CD4-positive, alpha-beta T cell treated with Interleukin-1 beta for 1 hour (primary cell): ENCODE measurements at places on chromosomes 7 and 10.

GRCh38 chr7:1473864-1474512 lies 14.7 kb upstream of the MICALL2 start:
- peak; percentile 81 for DNase-seq

DNA sequence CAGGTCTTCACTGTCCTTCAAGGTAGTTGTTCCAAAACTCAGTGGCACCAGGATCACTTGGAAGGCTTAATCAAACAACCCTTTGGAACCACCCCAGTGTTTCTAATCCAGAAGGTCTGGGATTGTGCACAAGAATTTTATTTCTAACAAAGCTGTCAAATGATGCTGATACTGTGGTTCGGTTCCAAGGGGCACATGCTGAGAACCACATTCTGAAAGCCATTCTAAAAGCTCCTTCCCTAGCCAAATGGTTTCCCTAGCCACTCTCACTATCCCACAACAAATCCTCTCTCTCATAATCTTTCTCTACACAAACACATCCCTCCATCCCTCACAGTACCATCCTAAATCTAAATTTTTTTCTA lies 52.1 kb downstream of the MACC1 start:
- DNase-seq = no peak

DNA sequence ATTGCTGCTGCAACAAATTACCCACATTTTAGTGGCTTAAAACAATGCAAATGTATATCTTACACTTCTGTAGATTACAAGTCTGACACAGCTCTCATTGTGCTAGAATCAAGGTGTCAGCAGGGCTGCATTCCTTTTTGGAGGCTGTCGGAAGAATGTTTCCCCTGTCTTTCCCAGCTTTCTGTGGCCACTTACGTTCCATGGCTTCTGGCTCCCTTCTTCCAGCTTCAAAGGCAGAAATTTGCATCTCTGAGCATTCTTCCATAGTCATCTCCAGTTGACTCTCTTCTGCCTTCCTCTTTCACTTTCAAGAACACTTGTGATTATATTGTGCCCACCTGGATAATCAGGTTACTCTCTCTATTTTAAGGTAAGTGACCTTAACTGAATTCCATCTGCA lies 125.3 kb downstream of the GPR158 start:
- no peak for DNase-seq

DNA sequence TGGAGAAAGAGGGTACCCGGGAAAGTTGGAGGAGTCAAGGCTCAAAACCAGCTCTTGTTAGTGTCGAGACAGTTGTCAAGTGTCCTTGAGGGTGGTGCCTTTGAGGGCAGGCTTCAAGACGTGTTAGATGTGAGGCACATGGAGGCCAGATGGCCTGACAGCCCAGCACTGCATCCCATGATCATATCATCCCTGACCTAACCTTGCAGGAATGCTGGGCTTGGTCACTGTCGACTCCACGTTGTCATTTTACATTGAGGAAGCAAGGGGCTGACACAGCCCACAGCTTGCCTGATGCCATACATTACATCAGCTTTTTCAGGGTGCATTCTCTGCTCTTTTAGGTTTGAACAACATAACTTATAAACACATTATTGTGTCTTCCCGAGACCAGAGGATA lies 114.1 kb downstream of the ABCA13 start:
- DNase-seq = no peak

GRCh38 chr10:11482306-11482705 lies 129.1 kb downstream of the USP6NL start:
- DNase-seq = no peak

- no peak for DNase-seq
Measured at GRCh38 chr7:42274053-42274452, 37.0 kb upstream of the GLI3 start.

- no peak for DNase-seq
Measured at GRCh38 chr10:17781856-17782255, 27.3 kb upstream of the MRC1 start.

DNA sequence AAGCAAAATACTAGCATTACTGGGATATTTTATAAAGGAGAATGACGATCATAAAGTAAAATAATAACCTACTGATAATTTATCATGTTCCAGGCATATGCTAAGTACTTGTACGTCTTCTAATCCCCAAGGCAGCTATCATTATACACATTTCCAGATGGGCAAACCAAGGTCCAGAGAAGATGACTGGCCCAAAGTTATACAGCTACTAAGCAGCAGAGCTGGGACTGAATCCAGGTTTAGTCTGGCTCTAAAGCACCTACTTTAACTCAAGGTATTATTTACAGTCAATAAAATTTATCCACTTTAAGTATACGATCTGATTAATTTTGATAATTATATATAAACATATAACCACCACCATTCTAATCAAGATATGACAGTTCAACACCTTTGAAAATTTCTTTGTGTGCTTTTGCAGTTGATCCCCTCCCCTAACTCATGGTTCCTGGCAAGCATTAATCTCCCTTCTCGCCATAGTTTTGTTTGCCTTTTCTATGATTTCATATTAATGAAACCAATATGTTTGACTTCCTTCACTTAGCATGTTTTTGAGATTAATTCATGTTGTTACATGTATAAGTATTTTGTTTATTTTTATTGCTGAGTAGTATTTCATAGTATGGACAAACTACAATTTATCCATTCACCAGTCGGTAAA lies 126.7 kb downstream of the CPEB3 start:
- DNase-seq = no peak

GRCh38 chr10:60382946-60383681 lies 6.6 kb downstream of the ANK3 start:
- no peak for DNase-seq

DNA sequence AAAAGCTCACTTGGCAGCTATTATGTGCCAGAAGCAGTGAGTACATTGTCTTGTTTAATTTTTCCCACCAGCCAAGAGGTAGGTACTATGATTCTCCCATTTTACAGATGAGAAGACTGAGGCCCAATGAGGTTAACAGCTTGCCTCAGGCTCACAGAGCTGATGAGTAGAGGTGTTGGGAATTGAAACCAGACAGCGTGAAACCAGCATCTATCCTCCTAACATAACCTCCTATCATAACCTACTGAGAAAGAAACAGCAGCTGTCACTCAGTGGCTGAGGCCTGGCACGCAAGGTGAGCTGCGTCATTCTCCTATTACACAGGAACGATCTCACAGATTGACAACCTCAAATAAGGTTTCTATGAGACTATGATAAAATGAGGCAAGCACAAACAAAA lies 6.2 kb downstream of the PYROXD2 start:
- no peak for DNase-seq

- DNase-seq = no peak
Measured at GRCh38 chr7:12831024-12831423, 143.6 kb downstream of the ARL4A start.

DNA sequence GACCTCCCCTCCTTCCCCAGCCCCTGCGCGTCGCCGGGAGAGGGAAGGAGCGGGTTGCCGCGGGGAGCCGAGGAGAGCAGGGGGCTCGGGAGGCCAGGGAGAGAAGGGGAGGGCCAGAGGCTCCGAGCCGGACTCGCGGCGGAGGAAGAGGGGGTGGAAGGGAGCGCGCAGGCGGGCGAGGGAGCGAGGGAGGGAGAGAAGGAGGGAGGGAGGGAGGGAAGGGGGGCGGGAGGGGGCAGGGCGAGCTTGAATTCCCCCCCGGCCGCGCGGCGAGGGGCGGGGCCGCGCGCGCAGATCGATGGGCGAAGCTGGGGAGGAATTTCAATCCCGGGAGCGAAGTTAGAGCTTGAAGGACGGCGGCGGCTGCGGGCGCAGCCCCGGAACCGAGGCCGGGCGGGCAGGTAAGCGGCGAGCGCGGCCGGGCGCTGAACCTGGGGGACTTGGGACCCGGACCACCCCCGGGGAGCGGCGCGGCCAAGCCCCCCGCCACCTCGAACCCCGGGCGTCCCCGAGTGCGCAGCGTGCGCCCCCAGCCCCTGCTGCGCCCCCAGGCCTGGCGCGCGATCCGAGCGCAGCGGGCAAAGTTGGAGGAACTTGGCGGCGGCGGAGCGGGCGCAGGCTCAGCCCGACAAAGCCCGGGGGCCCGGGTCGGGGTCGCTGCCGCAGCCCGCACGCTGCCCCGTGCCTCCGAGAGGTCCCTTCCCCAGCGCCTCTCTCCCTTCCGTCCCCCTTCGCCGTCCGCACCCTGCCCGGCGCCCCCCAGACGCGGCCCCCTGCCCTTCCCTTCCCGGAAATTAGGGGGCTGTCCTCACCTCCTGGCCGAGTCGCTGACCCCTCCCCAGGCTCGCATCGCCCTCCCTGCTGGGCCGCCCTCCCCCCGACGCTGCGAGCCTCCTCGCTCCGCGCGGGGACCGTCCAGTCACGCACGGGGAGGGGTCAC lies at the start of gene ELFN1:
Gene ELFN1 (plus strand): TSS at position 324 of the 940 bp plus-strand sequence. CDS start 74,320 bp downstream, outside the sequence.
- DNase-seq = no peak

DNA sequence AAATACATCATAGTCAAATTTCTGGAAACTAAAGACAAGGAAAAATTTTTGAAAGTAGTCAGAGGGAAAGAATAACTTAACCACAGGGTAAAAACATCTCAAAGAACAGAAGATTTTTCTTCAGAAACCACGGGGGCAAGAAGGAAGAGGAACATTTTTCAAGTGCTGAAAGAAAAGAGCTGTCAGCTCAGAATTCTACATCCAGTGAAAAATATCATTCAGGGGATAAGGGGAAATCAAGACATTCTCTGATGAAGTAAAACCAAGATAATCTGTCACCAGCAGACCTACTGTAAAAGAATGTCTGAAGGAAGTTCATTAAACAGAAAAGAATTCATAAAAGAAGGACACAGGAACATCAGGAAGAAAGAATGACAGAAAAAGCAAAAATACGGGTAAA lies 111.2 kb upstream of the TMEM72 start:
- DNase-seq = no peak

DNA sequence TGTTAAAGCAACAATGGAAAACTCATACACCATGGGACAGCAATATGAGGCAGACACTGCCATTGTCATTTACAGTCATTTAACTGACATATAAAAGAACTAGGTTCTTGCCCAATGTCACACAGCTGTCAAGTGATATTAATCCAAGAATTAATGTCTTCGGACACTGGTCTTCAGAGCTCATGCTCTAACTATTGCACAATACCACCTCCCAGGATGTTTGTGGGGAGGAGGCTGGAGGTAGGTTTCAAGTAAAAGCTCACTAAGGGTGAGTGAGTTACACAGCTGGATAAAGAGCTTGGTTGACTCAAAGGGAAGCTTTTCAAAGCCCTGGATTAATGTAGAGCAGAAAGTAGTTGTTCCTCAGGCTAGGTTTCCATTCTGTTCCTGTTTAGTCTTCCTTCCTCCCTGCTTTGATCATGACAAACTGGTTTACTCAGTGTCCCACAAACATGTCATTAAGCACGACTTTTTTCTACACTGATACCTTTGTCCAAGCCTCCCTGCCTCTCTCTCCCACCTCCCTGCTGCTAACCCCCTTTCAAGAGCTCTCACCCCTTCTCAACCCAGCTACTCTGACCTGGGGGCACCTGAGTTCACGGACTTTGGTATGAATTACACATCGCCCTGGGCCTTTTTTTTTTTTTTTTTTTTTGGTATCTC lies 987 bp upstream of the EXOC6 start:
- no peak for DNase-seq

DNA sequence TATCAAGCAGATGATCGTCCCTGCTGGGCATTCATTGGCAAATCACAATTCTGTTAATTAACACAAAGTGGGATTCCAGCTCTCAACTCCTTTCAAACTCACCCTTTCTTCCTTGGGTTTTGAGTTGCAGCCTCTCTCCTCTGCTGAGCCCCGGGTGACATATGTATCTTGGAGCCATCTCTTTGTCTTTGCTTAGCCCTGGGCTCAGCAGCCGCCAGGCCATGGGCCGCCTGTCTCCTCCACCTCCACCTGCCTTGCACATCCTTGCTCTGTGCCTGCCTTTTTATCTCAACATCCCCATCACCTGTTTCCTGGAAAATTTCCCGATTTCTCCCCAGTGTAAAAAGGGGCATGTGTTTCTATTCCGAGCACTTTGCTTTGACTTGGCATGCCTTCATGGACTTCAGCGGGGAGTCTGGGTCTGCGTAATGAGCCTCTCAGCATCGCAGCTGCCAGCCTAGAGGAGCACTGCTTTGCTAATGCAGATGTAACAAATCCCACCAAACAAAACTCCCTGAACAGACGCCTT lies 141.3 kb upstream of the AGK start:
- DNase-seq = no peak

DNA sequence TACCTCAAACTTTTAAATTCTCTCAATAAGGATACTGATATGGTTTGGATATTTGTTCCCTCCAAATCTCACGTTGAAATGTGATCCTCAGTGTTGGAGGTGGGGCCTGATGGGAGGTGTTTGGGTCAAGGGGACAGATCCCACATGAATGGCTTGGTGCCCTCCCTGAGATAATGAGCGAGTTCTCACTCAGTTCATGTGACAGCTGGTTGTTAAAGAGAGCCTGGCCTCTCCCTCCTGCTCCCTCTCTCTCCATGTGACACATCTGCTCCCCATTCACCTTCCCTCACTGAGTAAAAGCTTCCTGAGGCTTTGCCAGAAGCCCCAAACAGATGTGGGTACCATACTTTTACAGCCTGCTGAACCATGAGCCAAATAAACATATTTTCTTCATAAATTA lies 19.2 kb downstream of the ABCB4 start:
- DNase-seq = no peak

DNA sequence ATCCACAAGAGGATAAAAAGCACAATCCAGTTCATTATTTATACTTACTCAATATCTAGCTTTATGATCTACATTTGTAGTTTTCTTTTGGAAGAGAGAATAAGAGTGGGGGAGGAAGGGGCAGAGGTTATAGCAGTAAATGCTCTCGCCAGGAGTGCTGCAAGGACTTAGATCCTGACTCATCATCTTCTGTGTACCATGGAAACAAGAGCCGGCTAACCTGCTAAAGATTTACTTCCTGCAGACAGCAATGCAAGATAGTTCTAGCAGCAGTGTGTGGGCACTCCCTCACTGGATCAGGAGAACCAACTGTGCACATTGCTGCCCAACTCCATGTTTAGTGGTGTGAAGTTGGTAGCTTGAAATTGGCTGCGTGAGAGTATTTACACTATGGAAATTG lies 47.7 kb upstream of the TRIL start:
- no peak for DNase-seq

DNA sequence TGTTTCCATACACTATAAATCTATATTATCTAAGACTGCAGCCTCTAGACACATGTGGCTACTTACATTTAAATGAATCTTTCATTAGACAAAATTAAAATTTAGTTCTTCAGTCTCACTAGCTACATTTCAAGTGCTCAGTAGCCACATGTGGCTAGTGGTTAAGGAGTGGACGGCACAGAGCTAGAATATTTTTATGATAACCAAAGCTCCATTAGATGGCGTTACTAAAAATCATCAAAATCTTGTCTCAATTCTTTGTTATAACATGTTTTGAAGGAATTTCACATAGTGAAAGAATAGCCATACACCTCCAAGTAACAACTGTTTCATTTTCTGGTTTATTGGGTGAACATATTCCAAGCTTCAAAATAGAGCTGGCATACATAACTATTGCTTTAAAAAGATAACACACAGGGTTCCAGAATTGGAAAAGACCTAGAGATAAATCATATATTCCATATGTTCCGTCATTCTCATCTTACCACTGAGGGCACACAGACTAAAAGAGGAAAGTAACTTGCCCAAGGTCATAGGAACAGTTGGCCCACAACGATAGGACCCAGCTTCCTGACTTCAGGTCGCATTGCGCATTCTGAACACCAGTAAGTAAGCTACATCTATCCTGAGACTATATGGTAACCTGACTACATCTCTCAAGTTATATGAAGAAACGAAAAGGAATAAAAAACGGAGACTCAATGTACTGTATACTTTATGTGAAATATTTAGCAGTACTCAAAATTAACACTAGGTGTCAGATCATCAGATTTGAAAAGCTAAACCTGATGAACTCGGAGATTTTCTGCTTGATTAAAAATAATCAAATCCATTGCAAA lies 66.6 kb downstream of the CAV1 start:
- peak; percentile 17 for DNase-seq
